Activated CD8-positive, alpha-beta memory T cell treated with anti-CD3 and anti-CD28 coated beads for 4 hours (primary cell): ENCODE measurements at places on chromosomes 5 and 9.

DNA sequence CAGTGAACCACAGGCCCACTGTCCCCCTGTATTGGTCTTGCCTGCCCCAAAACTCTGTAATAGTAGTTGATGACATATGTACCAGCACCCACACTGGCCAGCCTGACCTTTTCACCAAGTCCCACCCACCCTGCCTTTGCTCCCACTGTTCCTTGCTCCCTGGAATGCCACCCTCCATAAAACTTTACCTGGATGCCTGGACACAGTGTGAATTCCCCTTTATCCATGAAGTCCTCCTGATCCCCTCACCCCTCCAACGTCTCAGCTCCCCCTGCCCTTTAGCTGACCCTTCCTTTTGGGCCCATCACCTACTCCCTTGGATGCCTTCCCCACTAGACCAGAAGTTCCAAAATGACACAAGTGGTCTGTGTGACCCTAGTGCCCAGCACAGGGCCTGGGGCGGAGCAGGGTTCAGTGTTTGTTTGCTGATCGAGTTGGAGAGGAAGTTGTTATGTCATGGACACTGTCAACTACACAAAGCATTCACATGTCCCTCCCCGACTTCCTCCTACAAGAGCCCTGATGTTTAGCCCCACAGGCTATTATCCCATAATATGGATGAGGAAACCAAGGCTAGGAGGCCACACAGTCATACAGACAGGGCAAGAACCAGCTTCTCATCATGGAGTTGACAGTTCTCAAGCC is 16.1 kb downstream of the AMBP start:
- no peak for DNase-seq

- no peak for DNase-seq
Observed at GRCh38 chr5:138696501-138696900, 56.7 kb upstream of the CTNNA1 start.

DNA sequence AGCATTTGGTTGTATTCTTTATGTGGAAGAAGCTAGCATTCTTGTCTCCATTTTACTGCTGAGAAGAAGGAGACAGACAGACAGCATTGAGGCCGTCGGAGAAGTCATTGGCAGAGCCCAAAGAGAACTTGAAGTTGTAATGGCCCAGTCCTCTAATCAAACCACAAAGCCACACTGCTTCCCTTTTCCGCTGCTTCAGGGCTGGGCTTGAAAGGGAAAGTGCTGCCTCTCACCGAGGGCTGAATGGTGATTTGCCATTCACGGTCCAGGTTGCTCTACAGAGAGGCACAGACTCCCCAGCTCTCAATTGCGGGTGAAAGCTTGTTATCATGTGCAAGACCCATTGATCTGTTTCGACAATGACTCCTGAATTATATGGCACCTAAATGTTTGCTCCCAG is 25.6 kb upstream of the POU4F3 start:
- DNase-seq, result no peak

GRCh38 chr9:105259731-105260612 is 15.5 kb downstream of the SLC44A1 start:
- no peak for DNase-seq

DNA sequence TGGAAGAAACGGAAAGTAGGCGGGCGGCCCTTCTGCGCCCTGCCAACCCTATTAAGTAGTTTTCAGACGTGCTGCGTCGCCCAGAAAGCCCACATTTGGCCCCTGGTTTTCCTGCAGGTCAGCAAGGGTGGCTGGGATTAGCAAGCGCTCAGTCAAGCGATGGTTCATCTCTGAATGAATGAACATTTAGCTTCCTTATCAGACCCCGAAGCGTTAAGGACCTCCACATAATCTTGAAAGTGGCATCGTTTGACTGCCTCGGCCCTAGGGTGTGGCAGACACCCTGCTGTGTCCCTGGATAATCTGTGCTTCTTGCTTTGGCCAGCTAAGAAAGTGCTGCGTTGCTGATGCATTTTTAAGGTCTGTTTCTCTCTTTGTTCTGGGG is 684 bp downstream of the TOR1B start:
- DNase-seq, result no peak

DNA sequence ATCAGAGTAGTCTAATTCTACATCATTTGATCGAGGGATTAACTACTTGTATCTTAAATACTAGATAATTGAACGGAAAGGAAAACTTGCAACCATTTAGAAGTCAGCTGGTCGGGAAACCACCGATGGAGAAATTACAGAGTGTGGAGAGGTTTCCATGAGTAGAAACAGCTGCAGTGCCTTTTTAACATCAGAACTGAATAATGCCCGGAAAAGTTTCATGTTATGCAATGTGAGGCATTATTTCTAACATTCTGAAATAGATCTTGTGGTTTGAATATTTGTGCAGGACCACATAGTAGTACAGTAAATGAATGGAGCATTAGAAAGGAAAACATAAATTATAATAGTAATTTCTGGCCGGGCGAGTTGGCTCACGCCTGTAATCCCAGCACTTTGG is 88.1 kb upstream of the RNF180 start:
- DNase-seq, result no peak

- DNase-seq, result no peak
Observed at GRCh38 chr5:95422838-95423237, 31.7 kb downstream of the FAM81B start.

GRCh38 chr5:67404256-67405100 is 207.9 kb upstream of the CD180 start:
- no peak for DNase-seq

DNA sequence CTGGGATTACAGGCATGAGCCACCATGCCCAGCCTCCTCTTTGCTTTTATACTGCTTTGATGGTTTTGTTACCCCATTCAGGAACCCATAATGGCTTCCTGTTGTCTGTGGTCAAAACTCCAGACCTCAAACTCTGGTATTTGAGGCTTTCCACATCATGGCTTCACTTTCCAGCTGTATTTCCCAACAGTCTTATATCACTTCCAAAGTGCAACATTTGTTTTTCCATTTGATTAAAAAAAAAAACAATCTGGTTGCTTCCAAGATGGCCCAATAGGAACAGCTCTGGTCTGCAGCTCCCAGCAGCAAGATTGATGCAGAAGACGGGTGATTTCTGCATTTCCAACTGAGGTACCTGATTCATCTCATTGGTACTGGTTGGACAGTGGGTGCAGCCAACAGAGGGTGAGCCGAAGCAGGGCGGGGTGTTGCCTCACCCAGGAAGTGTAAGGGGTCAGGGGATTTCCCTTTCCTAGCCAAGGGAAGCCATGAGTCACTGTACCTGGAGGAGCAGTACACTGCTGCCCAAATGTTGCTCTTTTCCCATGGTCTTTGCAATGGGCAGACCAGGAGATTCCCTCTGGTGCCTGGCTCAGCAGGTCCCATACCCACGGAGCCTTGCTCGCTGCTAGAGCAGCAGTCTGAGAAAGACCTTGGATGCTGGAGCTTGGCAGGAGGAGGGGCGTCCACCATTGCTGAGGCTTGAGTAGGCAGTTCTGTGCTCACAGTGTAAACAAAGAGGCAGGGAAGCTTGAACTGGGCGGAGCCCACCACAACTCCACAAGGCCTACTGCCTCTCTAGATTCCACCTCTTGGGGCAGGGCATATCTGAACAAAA is 458.4 kb downstream of the KDM4C start:
- no peak for DNase-seq

DNA sequence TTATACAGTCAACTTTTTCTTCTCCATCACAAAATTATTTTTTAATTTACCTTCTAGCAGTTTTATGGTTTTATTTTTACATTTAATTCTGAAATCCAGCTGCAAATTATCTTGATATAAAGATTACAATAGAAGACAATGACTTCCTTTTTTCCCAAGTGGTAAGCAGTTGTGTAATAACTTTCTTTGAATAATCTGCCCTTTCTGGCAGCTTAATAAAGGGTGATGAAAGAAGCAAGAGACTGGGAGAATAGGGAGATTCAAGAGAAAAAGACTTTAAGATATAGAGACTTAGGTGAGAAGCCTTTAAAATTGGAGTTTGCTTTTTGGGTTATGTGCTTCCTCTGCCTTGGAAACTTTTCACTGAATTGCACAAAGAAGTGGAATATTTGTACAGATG is 100.4 kb upstream of the FREM1 start:
- DNase-seq, result no peak

- no peak for DNase-seq
Observed at GRCh38 chr9:70816316-70816715, 305.1 kb downstream of the TRPM3 start.

DNA sequence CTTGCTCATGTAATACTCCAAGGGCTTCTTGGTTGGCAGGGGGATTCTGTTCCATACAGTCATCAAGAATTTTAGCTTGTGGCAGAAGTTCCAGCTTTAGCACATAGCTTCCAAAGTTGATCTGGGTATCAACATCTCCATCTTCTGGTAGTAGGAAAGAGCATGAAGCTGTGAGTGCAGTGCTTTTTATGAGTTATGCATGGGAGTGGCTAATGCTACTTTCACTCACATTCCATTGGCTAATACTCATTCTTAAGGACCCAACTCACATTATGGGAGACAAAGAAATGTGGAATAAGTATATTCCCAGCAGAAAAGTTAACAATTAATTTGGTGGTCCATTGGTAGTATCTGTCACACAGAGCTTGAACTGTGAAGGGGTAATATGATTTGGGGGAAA is 194.2 kb upstream of the CHD1 start:
- DNase-seq, result no peak

GRCh38 chr9:9631284-9631683 is 981.5 kb downstream of the PTPRD start:
- no peak for DNase-seq

DNA sequence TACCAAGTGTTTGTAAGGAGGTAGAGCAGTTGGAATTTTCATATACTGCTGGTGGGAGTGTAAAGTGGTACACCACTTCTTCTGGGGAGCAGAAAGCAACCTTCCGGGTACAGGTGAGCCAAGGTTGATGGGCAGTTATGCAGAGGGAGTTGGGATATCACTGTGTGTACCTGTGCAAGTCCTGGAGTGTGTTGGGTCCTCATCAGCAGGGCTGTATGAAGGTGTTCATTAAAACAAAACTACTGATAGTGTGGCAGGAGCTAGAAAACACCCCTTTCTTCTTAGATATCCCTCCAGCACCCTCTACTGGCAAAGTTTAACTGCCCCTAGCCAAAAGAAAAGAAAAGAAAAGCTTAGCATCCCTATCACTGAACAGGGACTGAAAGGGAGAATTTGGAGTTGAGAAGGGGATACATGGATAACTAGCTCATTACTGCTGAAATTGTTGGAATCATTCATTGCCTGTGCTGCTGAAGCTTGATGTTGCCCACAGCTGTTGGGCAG is 10.7 kb downstream of the MARCHF6 start:
- DNase-seq, result no peak

DNA sequence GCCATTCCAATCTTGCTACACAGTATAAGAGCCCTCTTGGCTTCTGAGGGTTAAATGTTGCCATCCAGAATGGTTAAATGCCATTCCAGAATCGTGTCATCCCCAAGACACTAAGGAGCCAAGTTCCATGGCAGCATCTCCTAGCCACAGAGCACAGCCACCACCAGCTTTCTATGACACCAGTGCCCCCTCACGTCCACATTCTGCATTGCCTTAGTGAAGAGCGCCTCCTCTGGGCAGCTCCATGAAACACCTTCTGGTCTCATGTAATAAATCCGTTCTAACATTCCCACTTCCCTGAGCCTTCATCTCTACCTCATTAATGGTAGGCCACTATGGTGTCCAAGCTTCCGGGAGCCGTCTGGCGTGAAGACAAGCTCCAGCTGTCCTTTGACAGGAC is 12.4 kb downstream of the CBY3 start:
- no peak for DNase-seq

DNA sequence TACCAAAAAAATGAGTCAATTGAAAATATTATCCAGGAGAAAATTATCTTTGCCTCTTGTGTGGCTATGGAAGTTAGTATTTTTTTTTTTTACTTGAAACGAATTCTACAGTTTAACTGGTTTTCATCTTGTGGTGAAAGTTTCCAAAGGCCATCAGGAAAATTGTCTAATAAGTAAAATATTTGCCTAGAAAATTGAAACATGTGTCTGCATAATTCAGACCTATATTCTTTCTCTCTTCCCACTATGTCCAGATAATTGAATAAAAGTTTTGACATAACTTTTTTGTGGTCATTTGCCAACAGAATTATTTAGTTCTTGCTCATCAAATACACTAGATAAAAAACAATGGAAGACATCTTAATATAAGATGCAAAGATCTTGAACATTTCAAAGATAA is 321.5 kb upstream of the RPS23 start:
- no peak for DNase-seq

DNA sequence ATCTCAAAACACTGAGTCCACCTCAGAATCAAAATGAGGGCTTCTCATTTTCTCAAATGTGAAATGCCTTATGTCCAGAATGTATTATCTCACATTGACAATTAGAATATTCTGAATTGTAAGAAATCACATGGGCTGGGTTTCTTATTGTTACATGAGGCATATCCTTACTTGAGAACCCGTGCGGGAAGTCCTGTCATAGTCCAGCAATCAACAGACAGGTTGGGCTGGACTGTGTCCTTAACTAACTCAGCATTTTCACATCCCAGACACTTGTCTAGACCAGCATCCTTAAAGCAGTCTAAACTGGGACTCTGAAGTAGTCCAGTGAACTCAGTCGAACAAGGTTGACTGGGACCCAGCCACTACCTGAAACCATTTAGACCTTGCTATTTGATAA is 267.6 kb downstream of the CETN3 start:
- no peak for DNase-seq

GRCh38 chr5:148909040-148909439 is 82.6 kb downstream of the ADRB2 start:
- DNase-seq, result no peak

DNA sequence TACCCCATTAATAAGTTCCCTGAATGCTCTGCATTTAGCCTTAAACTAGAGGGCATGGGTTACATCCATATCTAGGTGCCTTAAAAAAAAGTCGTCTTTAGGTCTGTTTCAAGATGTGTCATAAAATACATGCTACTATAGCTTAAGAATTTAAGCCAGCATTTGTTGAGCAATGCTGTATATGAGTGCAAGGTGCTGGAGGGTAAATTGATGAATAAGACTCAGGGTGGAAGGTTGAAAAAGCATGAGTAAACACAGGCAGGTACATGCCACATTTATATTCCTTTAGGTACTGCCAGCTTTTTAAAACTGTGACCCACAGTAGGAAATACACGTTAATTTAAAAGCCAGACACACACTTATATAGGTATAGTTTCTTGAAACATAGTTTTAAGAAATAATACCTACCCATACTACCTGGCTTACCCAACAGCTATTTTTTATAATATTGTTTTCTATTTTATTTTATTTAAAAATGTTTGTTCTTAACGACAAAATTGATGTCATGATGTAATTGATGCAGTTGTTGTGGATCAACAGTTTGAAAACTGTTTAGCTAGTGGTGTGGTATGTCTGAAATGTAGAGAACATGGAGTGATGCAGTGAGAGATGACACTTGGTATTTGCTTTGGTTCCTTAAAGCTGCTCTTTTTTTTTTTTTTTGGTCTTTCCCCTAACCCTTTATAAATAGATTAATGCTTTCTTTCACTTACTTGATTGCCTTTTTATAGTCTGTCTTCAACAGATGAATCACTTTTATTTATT is 3.9 kb downstream of the HMGCR start:
- DNase-seq, result no peak
